ENCODE measurements at places on chromosomes 4 and X.
A peak's percentile ranks its signal among the peaks of the same experiment; 100 is the strongest.

DNA sequence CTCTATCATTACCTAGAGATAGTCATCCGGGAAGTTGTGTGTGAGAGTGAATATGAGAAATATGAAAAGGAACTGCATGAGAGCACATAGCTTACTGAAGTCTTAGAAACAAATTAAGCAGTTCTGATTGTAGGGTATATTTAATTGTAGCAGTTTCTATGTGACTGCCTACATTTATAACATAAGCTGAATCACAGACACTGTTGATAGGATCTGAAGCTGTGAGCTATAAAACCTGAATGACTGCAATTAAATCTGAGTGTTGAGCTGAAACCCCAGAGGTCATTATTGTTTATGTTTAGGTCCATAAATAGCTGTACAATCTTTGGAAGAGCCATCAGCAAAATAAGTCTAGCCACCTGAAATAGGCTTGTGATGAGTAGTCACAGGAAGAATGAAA, 210.1 kb upstream of the CXCL13 start:
- DNase-seq, result no peak

DNA sequence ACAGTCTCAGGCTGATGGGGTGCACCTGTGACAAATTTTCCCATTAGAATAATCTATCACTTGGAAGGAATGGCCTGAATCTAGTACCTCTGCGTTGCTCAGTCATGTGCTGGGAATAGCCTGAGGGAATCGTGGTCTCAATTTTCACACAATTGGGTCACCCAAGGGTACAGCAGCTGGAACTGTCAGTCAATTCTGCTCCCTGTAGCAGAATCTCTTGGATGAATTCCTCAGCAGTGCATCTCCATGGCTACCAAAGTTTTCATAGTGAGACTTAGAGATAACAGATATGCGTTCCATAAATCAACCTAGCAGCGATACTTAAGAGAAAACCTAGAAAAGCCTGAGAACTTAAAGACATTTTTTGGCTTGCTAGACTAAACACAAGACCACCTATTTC, 288.7 kb upstream of the CTSO start:
- no peak for DNase-seq

DNA sequence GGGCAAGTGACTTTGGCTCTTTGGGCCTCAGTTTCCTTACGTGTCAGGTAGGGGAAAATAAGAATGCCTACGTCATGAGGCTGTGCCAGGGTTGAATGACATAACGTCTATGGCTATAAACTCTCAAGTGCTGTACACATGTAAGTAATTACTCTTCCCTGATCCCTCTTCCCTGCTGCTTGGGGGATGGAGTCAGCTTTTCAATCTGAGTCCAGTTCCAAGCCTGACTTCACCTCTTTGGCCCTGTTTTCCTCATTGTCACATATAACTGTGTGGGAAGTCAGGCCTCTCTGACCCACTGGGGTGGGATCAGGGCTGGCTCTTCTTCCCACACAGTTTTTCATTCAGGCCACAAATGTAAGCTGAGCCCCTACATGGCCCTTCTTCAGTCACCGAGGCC, 11.4 kb upstream of the CITED1 start:
- no peak for DNase-seq

- no peak for DNase-seq
Observed at GRCh38 chr4:158936238-158936637, 166.6 kb upstream of the RAPGEF2 start.

DNA sequence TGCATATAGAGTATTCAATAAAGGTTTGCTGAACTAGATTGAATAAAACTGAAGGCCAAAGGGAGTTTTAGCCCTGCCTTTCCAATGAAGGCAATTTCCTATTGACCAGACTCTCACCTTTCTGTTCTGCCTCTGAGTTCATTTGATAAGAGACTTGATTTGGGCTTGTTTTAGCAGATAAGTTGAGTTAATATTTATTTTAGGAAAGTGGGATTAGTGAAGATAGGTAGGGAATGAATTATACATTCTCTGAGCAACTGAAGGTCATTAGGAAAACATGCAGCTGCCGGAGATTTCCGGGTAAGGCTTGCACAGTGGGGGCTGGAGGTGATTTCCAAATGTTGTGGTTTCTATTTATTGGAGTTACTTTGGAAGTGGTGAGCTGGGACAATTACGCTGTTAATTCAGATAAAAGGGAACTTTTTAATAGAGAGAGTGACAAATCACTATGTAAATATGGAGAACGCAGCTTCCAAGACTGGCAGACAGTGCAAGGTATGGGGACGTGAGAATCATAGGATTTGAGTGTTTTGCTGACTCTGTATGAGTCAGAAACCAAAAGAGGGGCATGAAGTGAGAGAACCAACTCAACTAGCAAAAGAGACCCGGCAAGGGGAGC, 553.6 kb upstream of the BOD1L1 start:
- peak; percentile 73 for DNase-seq

GRCh38 chr4:184342167-184342856, 124.6 kb upstream of the ENPP6 start:
- DNase-seq, result no peak

- no peak for DNase-seq
Observed at GRCh38 chrX:111124418-111124817, 28.4 kb downstream of the PAK3 start.

DNA sequence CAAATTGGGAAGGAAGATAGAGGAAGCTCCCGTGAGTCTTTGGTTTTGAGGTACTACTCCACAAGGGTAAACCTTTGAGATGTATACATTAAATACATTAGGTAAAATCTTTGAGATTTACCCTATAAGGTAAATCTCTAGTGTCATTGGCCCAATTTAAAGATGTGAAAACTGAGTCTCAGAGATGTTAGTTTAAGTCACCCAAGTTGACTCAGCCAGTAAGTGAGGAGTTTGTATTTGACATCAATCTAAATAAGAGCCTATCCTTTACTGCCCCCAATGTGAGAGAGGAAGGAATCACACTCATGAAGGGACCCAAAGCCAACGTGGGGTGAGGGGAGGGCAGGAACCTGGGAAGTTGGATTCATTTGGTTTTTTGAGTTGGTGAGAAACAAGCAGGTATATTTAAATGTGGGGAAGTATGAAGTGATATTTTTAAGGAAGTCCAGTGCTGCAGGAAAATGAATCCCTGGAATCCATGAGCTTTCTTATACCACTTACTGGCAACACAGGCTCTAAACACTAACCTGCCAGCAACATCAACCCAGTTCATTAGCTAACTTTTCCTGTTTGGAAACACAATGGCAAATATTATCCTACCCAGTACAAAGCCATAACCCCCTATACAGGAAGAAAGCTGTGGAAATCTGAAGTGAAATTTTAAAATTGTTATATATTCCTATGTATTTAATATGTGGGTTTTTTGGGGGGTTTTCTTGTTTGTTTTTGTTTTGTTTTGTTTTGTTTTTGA, 55.3 kb downstream of the PALLD start:
- no peak for DNase-seq

- DNase-seq, result no peak
Observed at GRCh38 chr4:151226004-151226932, 50.7 kb upstream of the PRSS48 start.

DNA sequence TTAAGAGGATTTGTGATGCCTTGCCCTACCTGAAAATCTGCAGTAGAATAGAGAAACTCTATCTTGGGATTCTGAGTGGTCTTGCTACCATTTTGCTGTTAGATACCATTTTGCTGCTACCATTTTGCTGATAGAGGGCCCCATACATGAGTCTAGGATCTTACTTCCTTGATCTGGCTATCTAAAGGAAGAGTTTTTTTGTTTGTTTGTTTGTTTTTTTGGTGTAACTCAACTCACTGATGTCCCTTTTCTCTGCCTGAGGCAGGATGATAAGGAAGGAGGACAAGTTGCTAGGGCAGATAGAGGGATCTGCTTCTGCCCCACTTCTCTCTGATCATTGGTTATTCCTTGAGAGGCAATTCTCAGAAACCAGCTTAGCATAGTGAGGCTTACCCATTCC, 31.0 kb downstream of the XK start:
- DNase-seq, result no peak

DNA sequence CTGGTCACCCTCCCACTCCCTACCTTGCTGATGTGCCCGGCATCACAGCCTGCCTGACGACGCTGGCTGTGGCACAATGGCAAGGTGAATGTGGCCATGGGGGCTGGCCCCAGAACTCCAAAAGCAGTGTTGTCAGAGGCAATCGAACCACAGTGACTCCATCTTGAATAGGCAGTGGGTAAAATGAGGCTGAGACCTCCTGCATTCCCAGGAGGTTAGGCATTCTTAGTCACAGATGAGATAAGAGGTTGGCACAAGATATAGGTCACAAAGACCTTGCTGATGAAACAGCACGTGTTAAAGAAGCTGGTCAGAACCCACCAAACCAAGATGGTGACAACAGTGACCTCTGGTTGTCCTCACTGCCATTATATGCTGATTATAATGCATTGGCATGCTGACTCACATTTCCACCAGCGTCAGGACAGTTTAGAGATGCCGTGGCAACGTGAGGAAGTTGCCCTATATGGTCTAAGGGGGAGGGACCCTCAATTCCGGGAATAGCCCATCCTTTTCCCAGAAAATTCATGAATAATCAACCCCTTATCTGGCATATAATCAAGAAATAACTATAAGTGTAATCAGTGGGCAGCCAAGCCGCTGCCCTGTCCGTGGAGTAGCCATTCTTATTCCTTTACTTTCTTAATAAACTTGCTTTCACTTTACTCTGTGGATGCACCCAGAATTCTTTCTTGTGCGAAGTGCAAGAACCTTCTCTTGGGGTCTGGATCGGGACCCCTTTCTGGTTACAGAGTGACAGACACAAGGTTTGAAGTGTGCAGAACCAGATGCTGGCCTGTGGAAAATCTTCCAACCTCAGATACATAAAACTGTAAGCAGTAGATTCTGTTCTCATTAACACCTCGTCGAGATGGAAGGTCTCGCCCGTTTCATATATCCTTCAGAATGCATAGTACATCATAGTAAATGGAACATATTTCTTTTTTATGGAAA, 26.8 kb upstream of the CLDN24 start:
- DNase-seq, result peak; percentile 9

GRCh38 chr4:7416745-7417432, 17.8 kb downstream of the PSAPL1 start:
- no peak for DNase-seq

All from SW480 (cell line).